ENCODE measurements at places on chromosomes 6 and 20.

- no peak for DNase-seq
These were observed 9.3 kb downstream of the ANGPT4 start for GRCh38 chr20:906703-907270.

GRCh38 chr6:17179530-17180073 is 77.8 kb downstream of the STMND1 start:
- DNase-seq = no peak

DNA sequence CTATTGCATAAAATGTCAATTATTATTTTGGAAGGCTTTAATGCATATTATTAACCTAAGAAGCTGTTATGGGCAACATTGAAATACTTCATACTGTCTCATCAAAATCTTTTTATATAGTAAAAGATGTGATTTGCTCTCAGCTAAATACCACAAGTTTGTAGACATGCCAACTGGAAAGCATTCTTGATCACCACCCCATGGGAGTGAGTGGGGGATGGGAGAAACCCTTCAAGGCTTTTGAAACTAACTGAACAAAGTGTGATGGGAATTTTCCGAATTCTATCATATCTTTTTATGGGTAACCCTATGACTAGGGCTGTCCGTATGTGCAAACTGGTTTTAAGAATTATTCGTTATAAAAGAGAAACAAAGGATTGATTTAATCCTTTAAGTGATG is 377.3 kb upstream of the JAG1 start:
- DNase-seq = no peak

GRCh38 chr6:3061501-3061941 is 6.8 kb upstream of the RIPK1 start:
- DNase-seq = peak; percentile 50

GRCh38 chr6:29739882-29740261 is 16.6 kb downstream of the HLA-F start:
- DNase-seq = no peak

DNA sequence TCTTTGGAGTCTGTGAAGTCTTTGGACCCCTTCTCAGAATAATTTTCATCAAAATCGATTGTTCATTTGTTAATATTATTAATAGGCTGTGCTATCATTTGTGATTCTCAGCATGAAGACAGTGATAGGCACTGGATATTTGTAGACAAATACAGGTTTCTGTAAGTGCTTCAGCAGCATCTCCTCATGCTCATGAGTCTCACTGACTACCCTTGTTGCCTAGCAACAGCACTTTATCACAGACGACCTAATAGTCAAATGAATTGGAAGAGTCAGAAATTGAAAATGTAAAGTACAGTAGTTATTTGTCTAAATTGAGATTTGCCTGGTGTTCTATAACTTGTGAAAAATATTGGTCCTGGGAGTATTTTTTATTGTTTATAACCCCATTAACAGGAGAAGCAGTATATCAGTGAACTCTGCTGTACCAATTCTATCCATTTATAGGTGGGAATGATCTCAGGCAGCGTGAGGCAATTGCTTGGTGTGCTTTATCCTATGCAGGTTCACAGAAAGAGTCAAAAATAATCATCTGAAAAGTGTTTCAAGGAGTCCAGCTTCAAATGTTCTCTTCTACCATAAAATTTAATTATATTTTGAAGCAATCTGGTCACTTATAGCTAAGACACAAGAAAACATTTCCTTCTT is 684.6 kb downstream of the RFPL4B start:
- peak; percentile 5 for DNase-seq

DNA sequence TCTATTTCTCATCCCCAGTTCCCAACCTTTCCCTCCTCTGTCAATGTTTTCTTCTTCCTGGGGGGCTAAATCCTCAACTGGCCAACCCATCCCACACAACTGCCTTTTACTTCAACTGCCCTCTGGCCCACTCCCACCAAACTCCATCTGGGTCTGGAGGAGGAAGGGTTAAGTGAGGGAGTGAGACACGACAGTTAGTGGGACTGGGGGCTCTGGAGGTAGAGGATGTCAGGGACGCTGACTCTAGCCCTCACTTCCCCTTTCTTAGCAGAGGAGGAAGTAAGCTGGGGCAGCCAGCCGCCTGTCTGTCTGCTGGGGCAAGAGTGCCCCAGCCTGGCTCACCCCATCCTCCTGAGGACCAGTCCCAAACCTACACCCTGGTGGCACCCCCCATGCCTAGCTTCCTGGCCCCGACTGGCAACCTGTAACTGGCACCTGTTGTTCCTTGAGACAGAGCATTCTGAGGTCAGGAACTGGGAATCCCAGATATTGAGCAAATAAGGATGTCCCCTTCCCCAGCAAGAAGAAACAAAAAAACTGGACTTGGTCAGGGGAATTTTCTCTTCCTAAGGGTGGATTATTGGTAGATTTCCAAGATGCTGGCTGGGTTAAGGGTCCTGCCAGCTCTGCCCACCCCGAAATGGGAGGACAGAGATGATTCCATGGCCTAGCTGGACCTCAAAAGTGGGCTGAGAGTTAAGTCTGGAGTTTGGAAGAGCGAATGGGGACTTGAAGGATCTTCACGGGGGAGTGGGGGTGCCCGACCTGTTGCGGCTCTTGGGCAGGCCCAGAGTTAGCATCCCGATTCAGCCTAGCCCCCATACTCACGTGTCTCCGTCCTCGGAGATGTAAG is 971 bp downstream of the NFKBIE start:
- peak; percentile 91 for DNase-seq

GRCh38 chr6:10395704-10396546 is 18.9 kb downstream of the TFAP2A start:
- no peak for DNase-seq

DNA sequence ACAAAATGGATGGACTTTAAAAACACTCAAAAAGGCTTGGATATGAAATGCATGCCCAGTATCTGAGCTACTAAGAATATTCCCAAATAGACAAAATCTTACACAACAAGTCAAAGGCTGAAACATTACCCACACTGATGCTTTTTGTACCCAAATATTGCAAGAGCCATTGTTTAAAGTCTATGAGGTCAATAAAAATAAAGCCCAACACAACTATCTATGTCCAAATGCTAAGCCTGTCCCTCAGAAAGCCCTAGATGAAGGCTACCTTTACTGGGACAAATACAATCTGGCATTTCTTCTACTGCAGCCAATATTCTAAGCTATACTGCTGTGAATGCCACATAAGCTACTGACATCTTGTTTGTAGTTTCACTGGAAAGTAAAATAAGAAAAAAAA is 54.3 kb downstream of the RALGAPA2 start:
- no peak for DNase-seq

GRCh38 chr6:82204020-82204419 is 43.5 kb downstream of the IBTK start:
- DNase-seq = peak; percentile 49

DNA sequence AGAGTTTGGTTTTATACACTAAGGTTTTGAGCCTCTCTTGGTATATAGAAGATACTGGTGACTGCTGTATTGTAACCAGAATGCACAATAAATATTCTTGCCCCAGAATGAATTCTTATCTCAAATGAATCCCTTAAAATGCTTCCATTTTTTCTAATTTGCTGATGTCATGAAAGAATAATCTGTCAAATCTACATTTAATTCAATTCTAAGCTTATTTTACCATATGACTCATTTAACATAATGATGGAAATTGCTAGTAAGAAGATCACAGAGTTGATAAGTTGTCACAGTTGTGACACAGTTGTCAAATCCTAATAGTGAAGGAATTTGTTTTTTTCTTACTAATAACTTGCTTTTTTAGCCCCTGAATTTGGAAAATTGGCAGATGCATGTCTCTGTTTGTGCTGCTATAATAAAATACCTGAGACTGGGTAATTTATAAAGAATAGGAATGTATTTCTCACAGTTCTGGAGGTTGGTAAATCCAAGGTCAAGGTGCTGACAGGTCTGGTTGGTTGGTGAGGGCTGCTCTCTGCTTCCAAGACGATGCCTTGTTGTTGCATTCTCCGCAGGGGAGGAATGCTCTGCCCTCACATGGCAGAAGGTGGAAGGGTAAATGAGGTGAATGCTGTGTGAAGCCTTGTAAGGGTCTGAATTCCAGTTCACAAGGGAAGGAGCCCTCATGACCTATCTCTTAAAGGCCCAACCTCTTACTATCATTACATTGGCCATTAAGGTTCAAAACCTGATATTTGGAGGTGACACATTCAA is 4.7 kb downstream of the ECT2L start:
- no peak for DNase-seq

GRCh38 chr20:52402514-52402913 is 210.9 kb upstream of the ZFP64 start:
- DNase-seq = no peak

- peak; percentile 40 for DNase-seq
These were observed 16.2 kb downstream of the ANKRD6 start for GRCh38 chr6:89449193-89449592.

DNA sequence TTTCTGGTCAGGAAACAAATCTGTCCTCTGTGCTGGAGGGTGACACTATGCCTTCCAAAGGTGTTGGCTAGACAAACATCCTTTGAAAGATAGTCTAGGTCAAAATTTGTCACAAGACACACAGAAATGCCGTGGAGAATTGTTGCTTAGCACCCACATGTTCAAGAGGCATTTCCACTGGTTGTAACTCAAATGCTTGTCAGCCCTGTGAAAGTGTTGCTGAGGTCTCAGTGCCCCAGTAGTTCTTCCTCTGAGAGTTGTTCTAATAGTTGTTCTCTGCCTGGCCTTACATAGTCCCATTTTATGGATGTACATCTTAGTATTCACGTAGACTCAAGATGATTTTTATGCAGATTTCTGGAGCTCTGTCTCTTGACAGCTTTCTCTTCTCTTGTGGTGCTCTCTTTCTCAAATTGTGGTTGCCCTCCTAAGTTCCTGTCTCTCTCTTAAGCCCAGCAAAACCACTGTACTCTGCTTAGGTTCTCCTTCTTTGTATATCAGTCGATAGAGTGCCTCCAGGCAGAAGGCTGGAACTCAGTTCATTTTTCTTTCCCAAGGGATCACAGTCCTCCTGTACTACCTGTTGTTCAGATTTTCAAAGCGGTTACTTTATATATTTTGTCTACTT is 39.5 kb upstream of the REV3L start:
- peak; percentile 68 for DNase-seq

- no peak for DNase-seq
These were observed 412.5 kb downstream of the GJA1 start for GRCh38 chr6:121847806-121848522.

- no peak for DNase-seq
These were observed 156.2 kb downstream of the QKI start for GRCh38 chr6:163570579-163571231.

DNA sequence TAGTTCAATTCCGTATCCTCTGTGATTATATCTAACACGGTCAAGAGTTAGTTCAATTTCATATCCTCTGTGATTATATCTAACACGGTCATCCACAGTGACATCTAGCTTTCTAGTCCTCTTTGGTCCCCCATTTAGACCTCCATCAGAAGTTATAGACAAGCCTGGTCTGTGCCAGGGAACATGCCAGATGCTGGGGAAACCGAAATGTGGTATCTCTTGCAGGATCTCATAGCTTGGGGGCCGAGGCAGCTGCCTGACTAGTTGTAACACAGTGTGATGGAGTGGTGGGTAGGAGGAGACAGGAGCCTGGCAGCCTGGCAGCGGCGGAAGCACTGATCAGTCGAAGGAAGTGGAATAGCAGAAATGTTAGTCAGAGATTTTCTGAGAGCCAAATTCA is 13.8 kb upstream of the SMOC2 start:
- DNase-seq = no peak
